ENCODE measurements at places on chromosomes 7 and 10. TPM values are rescaled to one million over a fixed set of nuclear protein-coding genes. Genes with fewer than 3 reads are reported as not detected.
A peak's percentile ranks its signal among the peaks of the same experiment; 100 is the strongest.

Gene TSPAN33
- 9.5 TPM for total RNA-seq

- H3K27me3 ChIP-seq = no peaks in the 10 kb centered on the region
- H3K27ac ChIP-seq = no peak overlapping the region
- no peaks in the 10 kb centered on the region for H3K4me1 ChIP-seq
- H3K4me3 ChIP-seq = no peak overlapping the region
These were observed 448.5 kb upstream of the ANKRD30A start for GRCh38 chr10:36676756-36677430.

- H3K4me3 ChIP-seq = peak overlapping the region; percentile 74
- H3K27ac ChIP-seq = peak overlapping the region; percentile 89
- peaks cover 8% of the 10 kb centered on the region for H3K36me3 ChIP-seq
- H3K4me1 ChIP-seq = peaks cover 29% of the 10 kb centered on the region
These were observed 18.6 kb upstream of the ADRB1 start for GRCh38 chr10:114024876-114025610.

Gene CPED1
- not detected for total RNA-seq

- H3K4me3 ChIP-seq = no peak overlapping the region
- DNase-seq = no peak
- H3K27me3 ChIP-seq = peaks cover 41% of the 10 kb centered on the region
- H3K36me3 ChIP-seq = no peaks in the 10 kb centered on the region
- no peaks in the 10 kb centered on the region for H3K4me1 ChIP-seq
- H3K27ac ChIP-seq = no peak overlapping the region
These were observed 76.1 kb upstream of the PITRM1 start for GRCh38 chr10:3248526-3249306.

Gene MYPN
- total RNA-seq = not detected

- no peaks in the 10 kb centered on the region for H3K27me3 ChIP-seq
- peak overlapping the region; percentile 72 for H3K27ac ChIP-seq
- peak; percentile 46 for DNase-seq
- H3K4me1 ChIP-seq = peaks cover 19% of the 10 kb centered on the region
- H3K36me3 ChIP-seq = peaks cover 6% of the 10 kb centered on the region
These were observed 15.8 kb downstream of the DNMBP start for GRCh38 chr10:99993701-99994689.

DNA sequence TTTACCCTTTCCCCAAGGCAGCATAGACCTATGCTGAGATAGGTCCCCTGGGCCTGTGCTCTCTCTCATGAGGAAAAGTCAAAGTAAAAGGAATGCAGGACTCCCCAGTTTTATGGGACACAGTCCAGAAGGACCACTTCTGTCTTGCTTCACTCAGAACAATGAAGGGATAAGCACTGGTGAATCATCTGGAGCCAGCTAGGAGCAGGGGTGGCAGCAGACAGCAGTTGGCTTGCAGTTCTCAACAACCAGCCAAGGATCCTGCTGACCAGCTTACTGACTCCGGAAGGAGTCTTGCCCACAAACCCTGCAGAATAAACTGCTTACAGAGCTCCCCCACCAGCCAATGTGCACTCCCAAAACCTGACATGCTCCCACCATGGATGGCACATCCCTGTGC, 152.1 kb upstream of the GHITM start:
- no peak overlapping the region for H3K27ac ChIP-seq
- H3K4me1 ChIP-seq = no peaks in the 10 kb centered on the region
- H3K27me3 ChIP-seq = peaks cover 17% of the 10 kb centered on the region

- peaks cover 2% of the 10 kb centered on the region for H3K27me3 ChIP-seq
- H3K4me3 ChIP-seq = peak overlapping the region; percentile 97
- no peaks in the 10 kb centered on the region for H3K36me3 ChIP-seq
- no peak for DNase-seq
These were observed 128.2 kb downstream of the UBE2H start for GRCh38 chr7:129824291-129825208.

DNA sequence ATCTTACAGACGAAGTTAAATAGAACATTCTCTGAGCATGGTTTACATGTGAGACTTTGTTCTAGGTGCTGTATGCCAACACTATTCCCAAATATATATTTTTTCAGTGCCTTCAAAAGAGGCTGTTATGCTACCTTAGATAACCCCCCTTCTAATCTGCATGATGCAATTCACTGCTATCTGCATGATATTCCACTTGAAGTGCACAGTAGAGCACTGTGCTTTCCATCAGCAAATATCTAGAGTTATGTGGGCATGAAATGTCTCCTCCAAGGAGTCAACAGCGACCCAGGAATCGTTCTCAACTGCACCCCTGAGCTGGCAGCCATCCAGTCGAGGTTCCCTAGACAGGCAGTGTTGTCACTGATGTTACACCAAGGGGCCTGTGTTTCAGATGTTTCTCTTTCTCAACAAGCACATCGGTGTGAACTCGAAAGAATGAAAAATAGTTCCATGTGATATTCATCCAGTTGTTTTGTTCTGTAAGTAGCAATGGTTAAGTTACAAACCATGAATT, 88.3 kb downstream of the PDE1C start:
- H3K4me3 ChIP-seq = no peak overlapping the region
- no peak for DNase-seq
- H3K27me3 ChIP-seq = no peaks in the 10 kb centered on the region
- no peaks in the 10 kb centered on the region for H3K36me3 ChIP-seq
- no peak overlapping the region for H3K27ac ChIP-seq

GRCh38 chr7:44244282-44244681, 43.5 kb downstream of the YKT6 start:
- H3K4me1 ChIP-seq = peaks cover 3% of the 10 kb centered on the region
- DNase-seq = peak; percentile 57
- no peak overlapping the region for H3K4me3 ChIP-seq
- no peaks in the 10 kb centered on the region for H3K36me3 ChIP-seq
- no peaks in the 10 kb centered on the region for H3K27me3 ChIP-seq
- no peak overlapping the region for H3K27ac ChIP-seq

DNA sequence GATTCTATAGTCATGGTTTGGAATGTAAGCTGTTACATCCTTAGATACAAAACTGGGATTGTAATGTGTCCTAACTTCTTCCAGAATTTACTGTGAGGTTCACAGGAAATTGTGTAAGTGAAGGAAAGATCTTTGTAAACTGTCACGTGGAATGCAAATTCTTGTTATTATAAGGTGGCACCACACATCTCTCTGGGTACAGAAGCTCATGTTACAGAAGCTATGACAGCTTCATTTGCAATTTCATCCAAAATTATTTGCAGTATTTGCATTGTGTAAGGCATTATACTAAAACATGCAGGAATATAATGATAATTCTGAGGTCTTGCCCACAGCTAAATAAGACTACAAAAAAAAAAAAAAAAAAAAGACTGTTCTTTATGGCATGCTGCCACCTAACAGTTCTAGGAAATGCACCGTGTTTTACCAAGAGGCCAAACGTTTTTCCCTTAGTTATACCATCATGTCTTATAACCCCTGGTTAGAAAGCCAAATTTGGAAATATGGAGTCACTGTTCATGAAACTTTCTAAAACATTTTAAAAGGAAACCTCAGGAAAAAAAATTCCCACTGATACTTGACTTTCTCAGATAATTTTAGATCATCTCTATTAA, 17.6 kb downstream of the MINDY3 start:
- peaks cover 25% of the 10 kb centered on the region for H3K36me3 ChIP-seq
- no peaks in the 10 kb centered on the region for H3K27me3 ChIP-seq
- no peak overlapping the region for H3K4me3 ChIP-seq
- DNase-seq = no peak

GRCh38 chr10:76621886-76622620, 1015.6 kb downstream of the KCNMA1 start:
- H3K36me3 ChIP-seq = no peaks in the 10 kb centered on the region
- no peak for DNase-seq
- H3K27me3 ChIP-seq = no peaks in the 10 kb centered on the region
- H3K27ac ChIP-seq = no peak overlapping the region

GRCh38 chr7:130804220-130804619, 70.2 kb upstream of the KLF14 start:
- no peaks in the 10 kb centered on the region for H3K36me3 ChIP-seq
- no peaks in the 10 kb centered on the region for H3K4me1 ChIP-seq
- no peak for DNase-seq
- H3K27ac ChIP-seq = no peak overlapping the region
- peaks cover 20% of the 10 kb centered on the region for H3K27me3 ChIP-seq
- no peak overlapping the region for H3K4me3 ChIP-seq

Gene CAPZA2
- 131 TPM for total RNA-seq

Gene MEST
- 8.7 TPM for total RNA-seq

Gene EPHA1
- 28.2 TPM for total RNA-seq

- no peaks in the 10 kb centered on the region for H3K27me3 ChIP-seq
- no peak for DNase-seq
- H3K4me3 ChIP-seq = no peak overlapping the region
- peaks cover 1% of the 10 kb centered on the region for H3K36me3 ChIP-seq
- H3K27ac ChIP-seq = no peak overlapping the region
These were observed 52.9 kb downstream of the CYP2C9 start for GRCh38 chr10:94991243-94991888.

Gene FAM171A1
- 8.0 TPM for total RNA-seq

DNA sequence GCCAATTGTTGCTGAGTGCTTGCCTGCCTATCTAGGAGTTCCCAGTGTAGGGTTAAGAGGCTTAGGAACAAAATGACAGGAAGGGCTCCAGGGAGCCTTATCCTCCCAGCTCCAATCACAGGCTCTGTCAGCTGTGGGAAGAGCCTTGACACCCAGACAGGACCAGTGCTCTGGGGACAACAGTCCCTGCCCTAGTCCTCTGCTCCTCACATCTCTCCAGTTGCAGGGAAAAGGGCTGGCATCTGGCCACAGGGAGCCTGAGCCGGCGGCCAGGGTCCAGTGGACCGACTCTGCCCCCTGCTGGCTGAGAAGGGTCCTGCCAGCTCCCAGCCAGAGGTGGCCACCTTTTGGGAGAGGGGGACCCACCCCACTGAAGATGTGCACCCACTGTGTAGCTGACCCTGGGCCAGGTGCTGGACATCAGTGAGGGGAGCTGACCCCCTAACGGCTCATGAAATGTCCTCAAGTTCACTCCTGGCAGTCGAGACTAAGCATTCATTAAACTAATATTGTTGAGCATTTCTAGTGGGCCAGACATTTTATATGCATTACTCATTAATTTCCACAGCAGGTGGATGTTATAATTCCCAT, 17.6 kb downstream of the DNAJB12 start:
- H3K36me3 ChIP-seq = peaks cover 12% of the 10 kb centered on the region
- DNase-seq = peak; percentile 82
- no peak overlapping the region for H3K4me3 ChIP-seq
- H3K27me3 ChIP-seq = no peaks in the 10 kb centered on the region

Data from activated naive CD8-positive, alpha-beta T cell treated with anti-CD3 and anti-CD28 coated beads, Interleukin-2, amount 10 ng/mL, durations not matched to agents 7 days and 5 days (primary cell).